ENCODE measurements at places on chromosomes 6 and 20.

- DNase-seq = no peak
Measured at GRCh38 chr6:14373648-14374437, 256.3 kb downstream of the CD83 start.

- DNase-seq = no peak
Measured at GRCh38 chr6:90028995-90029635, 134.8 kb downstream of the GJA10 start.

- DNase-seq = no peak
Measured at GRCh38 chr6:162343936-162344645, 383.5 kb downstream of the PRKN start.

DNA sequence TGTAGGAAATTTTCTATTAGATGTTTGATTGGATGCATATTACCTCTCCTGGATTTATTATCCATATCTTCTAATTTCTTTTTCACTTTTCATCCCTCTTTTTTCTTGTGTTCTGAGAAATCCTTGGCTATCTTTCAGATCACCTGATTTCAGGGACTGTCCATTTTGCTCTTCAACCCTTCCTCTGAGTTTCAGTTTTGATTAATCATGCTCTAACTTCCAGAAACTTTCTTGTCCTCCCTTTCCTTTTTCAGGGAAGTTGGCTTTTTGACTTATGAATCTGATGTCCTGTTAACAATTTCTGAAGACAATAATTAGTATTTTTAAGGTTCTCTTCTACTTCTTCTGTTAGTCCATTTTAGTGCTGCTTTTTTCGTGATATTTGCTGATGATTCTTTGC, 79.1 kb downstream of the FKBP5 start:
- no peak for DNase-seq

GRCh38 chr6:31125162-31125561, 4.9 kb upstream of the CDSN start:
- DNase-seq = no peak

DNA sequence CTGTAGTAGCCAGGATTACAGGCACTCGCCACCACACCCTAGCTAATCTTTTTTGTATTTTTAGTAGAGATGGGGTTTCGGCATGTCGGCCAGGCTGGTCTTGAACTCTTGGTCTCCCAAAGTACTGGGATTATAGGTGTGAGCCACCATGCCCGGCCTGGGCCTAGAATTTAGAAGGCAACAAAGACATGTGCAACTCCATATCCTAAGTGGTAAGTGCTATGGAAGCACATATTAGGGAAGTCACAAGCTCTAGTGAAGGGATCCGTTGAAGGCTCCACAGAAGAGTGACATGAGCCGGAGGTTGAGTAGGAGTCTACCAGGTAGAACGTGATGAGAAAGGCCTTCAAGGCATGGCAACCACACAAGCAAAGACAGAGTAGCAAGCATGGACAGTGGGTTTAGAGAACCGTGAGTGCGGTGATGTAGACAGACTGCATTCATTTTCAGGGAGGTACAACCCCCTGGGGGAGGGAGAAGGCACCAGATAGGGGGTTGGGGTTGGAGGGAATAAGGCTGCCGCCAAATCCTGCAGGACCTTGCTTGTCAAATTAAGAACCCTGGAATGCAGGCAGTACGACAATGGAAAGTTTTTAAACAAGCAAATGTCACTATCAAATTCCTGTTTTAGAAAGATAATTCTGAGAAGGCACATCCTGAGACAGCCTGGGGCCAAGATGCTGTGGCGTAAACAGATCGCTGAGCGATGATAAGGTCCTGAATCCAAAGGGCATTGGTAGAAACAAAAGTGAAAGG, 50.2 kb downstream of the ARHGAP18 start:
- DNase-seq = no peak

DNA sequence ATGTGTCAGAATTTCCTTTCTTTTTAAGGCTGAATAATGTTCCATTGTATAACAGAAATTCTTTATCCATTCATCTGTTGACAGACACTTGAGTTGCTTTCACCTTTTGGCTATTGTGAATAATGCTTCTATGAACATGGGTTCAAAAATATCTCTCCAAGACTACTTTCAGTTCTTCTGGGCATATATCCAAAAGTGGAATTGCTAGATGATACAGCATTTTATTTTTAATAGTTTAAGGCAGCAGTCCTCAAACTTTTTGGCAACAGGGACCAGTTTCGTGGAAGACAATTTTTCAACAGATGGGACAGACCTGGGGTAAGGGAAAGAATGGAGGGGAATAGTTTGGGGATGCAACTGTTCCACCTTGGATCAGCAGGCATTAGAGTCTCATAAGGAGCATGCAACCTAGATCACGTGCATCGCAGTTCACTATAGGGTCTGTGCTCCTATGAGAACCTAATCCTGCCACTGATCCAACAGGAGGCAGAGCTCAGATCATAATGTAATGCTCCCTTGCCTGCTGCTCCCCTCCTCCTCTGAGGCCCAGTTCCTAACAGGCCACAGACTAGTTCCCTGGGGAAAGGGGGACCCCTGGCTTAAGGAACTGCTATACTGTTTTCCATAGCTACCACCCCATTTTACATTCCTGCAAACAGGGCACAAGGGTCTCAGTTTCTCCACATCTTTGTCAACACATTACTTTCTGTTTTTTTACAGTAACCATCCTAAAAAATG, 239.9 kb upstream of the RNF217 start:
- DNase-seq = no peak

DNA sequence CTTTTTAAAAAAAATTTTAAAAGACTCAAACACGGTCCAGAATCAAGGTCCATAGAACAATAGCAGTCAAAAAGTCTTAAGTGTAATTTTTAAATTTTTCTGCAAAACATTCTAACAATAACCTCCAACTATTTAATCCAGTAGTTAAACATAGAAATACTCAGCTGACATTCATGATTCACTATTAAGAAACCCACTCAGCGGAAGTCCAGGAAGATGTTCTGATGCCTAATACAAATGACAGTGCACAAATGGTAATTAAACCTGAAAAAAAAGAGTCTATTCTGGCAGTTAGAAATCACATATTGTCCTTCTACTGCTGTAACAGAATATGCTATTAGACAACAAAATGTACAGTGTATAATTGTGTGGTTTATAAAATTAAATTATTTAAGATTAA, 128.2 kb upstream of the BMP5 start:
- no peak for DNase-seq

GRCh38 chr6:138486249-138487101, 12.8 kb downstream of the NHSL1 start:
- DNase-seq = no peak

DNA sequence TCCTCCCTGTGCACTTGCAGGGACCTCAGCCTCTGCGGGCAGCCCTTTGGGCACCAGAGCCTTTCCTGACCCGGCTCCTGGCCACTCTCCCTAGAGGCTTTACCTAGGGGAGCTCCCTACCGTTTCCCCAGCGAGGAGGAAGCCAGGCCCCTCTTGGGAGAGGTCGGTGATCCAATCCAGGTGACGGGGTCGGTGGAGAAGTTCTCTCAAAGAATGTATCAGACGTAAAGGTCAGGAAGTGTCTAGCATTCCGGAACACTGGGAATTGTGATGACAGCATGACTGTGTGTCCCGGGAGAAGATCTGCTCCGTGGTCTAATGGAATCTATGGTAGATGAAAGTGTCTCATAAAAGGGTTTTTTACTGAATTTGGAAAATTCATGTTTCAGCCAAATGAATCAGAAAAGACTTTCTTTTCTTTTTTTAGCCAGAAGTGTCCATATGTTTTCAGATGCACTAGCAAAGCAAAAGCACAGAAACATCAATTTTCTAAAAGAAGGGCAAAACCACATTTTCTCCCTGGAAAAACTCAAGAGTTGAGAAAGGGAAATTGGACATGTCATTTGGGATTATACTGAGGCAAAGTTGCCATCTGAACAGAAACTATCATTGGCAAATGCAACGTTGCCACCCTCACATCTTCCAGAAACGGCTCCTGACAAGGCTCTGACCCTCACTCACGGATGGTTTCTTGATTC, 289.4 kb downstream of the THBS2 start:
- no peak for DNase-seq

DNA sequence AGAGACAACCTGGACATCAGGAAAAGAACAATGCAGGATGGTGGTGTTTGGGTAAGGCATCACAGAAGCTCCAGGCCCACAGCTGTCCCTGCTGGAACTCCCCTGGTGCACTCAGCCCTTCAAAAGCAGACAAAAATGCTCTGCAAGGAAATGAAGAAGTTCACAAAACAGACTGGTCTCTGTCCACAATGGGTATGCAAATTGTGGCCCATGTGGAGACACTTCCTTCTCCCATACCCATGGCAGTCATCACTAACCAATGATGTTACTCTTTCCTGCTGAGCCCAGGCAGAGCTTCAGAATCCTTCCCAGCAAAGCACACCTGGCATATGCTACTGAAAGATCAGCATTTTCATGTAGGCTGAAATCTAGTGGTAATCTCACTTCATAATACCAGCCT, 42.6 kb upstream of the PXDC1 start:
- DNase-seq = no peak

DNA sequence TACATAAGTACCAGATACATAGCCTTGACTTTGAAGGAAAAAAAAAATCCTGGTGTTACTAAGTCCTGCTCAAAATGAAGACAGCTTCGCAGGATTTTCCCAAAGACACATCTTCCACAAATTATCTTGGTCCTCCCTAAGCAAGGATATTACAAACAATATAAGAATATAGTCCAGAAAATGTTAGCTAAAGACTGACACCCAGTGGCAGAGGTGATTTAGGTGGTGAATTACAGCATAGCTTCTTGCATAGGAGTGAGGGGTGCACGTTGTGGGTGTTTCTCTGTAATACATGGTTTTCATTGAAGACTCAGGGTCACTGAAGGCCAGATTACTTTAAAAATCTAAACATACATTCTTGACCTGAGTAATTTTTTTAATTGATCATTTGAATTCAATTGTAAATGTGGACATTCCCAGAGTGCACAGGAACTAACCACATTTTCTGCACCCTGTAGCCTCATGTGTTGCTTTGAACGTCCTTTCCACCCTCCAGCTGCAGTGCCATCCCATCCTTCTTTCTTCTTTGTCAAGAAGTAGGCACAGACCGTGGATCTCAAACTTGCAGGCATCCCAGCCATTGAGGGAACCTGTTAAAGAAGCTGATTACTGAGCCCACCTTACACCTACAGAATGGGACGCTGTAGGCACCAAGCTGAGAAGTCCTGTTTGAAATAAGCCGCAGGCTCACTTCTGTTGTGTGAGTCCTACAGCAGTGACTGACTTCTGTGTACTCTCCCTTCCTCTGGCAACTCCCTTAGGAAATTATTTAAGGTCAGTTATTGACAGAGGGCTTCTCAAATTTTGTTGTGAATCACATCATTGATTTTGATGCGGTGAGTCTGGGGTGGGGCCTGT, 102.6 kb downstream of the PERP start:
- peak; percentile 8 for DNase-seq

- DNase-seq = no peak
Measured at GRCh38 chr6:82461536-82461935, 97.9 kb downstream of the TPBG start.

DNA sequence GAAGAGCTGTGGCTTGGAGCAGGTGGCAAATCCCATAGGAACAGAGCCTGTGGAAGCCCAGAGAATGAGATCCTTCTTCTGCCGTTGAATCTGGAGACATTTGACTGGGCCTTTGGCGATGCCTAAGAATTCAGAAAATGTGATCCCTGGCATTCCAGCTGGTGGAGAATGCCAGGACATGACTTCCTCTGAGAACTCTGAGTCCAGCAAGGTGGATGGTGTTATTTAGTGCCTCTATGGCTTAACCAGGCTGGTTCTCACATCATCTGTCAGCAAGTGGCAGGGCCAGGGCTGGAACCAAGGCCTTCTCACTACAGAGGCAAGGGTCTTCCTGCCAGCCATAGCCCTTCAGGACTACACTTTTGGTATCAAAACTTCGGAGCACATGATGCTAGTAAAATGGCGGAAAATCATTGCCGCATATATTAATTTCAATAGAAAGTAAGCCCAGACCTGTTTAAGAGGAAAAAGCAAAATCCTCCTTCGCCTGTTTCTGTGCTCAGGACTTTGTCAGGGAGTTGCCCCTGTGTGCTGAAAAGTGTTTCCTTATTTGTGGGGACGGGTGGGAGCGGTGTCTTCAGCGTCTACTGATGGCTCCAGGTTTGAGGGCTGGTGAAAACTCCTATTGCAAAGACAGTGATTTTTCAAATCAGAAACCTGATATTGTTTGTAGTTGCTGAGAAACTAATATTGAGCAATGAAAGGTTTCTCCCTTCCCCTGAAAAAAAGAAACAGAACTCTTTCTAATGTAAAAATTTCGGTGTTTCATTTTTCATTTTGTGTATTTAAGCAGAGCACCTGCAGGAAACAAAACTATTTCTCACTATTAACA, 23.9 kb downstream of the DUSP22 start:
- no peak for DNase-seq

DNA sequence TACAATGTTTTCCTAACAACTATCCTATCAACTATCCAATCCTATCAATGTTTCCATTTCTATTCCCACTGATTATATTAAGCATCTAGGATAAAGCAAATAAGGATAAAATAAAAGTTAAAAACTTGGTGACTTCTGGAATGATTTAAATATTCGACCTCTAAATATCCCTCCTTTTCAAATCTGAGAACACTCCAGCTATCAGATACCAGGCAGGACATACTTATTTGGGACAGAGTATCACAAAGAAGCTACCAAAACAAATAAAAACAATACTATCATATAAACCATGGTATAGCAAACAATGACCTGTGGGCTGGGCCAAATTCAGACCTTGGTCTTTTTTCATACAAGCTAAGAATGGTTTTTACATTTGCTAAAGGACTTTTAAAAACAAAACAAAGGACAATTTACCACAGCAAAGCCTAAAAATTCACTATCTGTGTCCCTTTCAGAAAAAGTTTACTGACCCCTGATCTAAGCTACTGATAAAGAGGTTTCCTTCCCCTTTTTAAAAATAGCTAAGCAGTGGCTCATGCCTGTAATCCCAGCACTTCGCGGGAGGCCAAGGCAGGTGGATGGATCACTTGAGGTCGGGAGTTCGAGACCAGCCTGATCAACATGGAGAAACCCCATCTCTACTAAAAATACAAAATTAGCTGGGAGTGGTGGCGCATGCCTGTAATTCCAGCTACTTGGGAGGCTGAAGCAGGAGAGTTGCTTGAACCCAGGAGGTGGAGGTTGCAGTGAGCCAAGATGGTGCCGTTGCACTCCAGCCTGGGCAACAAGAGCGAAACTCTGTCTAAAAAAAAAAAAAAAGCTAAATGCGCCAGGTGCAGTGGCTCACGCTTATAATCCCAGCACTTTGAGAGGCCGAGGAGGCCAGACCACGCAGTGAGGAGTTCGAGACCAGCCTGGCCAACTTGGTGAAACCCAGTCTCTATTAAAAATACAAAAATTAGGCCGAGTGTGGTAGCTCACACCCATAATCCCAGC, 6.0 kb downstream of the NUP153 start:
- no peak for DNase-seq

- no peak for DNase-seq
Measured at GRCh38 chr6:149961728-149962425, 1.9 kb upstream of the ULBP1 start.

GRCh38 chr20:33337119-33337518, 54.1 kb downstream of the BPIFB1 start:
- no peak for DNase-seq

All from renal pelvis (tissue), 12 donors.